GM18507 (cell line): ENCODE measurements at places on chromosomes 1 and 21.

DNA sequence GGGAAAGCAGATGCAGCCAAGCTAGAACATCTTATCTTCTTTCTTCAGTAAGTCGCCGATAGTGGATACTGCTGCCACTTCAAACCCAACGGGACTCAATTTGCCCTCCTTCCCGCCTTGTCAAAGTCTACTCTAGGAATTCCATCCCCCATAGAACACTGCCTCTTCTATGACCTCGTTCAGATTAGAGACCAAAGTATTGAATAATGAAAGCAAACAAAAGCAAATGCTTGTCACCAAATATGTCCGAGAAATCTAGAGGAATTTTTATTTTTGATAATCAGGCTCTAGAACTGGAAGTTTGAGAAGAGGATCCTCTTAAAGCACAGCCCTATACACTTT, 853 bp upstream of the RRAGC start:
- DNase-seq, result no peak

GRCh38 chr21:42534421-42535378, 21.0 kb downstream of the SLC37A1 start:
- DNase-seq, result no peak

DNA sequence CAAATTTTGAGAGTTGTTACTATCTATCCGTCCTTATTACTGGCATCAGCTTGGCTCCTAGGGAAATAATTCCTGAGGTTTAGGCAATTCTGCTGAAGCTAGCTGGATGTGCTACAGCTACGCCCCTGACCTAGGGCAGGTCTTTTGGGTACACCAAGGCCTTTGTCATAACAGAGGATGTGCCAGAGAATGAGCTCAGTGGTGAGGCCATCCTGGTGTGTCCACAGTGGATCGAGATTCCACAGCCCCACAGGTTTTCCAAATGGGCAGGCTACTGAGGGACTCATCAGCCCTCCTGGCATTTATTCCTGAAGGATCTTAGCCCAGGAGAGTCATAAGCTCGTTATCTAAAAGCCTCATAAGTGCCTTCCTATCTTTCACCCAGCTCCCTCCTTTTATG, 475.2 kb upstream of the USP24 start:
- DNase-seq, result no peak

DNA sequence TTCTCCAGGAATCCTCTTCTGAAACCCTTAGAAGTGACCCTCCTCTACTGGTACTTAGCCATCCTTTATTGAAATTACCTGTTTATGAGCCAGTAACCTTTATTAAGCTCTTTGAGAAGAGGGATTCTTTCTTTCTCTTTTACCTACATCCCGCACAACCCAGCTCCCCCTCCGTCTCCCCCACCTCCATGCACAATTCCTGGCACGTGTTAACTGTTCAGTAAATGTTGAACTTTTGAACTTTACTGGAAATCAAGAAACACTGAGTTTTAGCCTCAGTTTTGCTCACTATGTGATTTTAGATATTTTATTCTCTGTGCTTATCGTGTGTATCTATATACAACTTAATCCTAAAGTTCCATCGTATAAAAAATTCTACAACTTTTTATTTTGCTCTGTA, 1.8 kb downstream of the TMED5 start:
- DNase-seq, result no peak

DNA sequence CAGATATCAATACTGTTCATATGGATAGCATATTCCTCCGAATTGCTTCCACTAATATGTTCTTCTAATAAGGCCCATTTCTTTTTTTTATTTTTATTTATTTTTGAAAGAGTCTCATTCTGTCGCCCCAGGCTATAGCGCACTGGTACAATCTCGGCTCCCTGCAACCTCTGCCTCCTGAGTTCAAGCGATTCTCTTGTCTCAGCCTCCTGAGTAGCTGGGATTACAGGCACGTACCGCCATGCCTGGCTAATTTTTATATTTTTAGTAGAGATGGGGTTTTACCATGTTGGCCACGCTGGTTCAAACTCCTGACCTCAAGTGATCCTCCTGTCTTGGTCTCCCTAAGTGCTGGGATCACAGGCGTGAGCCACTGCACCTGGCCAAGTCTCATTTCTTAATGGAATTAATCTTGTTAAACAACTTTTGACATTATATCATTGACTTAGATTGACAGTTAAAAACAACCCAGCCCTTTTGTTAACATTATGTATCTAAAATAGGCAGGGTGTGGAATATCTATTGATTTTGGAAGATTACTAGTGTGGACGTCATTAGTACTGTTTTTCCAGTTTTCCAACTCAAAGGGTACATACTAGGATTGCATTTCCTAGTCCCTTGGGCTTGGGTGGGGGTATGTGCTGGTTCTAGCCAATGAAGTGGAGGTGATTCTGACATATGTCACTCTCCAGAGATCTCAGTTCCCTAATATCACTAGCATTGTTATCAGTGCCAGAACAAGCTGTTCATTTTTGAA, 281.4 kb downstream of the GRIK1 start:
- no peak for DNase-seq

DNA sequence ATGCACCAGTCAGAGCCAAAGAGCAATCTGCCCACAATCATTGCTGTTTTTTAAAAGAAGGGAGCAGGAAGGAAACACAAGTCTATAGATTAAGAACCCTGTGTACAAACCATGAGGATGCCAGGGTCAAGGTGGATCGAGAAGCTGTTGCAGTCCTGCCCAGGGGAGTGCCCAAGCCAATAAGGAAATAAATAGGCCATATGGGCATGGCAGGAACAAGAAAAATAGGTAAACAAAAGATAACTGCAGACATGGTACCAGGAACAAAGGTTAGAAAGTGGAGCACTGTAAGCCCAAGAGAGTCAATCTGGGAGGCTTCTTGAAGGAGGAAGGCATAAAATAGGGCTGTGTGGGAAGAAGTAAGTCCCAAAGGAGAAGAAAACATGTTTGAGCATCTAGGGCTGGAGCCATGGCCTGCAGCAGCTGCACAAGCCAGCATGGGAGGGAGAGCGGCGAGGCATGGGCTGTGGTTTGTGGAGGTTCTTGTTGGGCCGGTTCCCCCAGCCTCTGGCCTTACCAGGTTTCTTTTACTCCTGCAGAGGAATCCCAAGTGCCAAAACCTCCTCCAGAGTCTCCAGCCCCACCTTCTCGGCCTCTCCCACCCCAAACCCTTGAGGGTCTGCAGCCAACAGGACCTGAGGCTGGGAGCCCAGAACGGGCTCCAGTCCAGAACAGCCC, 13.6 kb downstream of the INAVA start:
- no peak for DNase-seq

GRCh38 chr1:170670802-170671628, 7.1 kb downstream of the PRRX1 start:
- DNase-seq, result no peak

- DNase-seq, result no peak
Observed at GRCh38 chr1:209398313-209398991, 185.1 kb upstream of the CAMK1G start.

DNA sequence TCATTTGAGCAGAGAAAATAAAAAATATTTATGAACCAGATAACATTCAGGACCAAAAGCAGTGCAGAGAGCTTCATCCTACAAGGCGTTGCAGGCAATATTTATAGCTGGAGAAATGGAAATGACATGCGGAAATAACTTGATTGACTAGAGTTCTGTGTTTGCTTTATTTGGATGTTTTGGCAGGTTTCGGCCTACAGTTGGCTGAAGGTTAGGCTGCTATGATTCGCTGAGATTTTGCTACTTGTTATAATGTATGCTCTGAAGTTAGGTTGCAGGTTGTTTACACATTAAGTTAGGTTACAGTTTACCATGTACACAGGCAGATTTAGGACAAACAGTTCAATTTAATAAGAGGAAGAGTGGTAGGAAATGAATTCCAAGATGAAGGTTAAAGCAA, 632 bp upstream of the OR13G1 start:
- no peak for DNase-seq

DNA sequence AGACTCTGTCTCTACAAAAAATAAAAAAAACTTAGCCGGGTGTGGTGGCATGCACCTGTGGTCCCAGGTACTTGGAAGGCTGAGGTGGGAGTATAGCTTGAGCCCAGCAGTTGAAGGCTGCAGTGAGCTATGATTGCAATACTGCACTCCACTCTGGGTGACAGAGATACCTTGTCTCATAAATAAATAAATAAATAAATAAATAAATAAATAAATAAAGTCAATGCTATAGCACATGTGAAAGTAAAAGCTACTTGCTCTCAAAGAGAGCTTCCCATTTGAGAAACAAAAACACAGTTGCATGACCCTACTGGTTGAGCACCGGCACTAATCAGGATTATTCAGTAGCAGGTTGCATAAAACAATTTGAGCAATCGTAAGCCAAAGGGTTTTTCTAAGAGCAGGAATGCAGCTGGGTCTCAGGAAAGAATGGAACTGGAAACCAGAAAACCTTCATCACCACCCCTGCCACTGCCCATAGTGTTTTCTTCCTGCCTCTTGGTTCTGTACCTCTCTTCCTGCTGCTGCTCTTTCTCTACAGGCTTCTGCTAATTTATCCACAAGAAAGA, 29.3 kb upstream of the DNAH14 start:
- DNase-seq, result no peak

- no peak for DNase-seq
Observed at GRCh38 chr1:42817976-42818375, 779 bp upstream of the SVBP start.

DNA sequence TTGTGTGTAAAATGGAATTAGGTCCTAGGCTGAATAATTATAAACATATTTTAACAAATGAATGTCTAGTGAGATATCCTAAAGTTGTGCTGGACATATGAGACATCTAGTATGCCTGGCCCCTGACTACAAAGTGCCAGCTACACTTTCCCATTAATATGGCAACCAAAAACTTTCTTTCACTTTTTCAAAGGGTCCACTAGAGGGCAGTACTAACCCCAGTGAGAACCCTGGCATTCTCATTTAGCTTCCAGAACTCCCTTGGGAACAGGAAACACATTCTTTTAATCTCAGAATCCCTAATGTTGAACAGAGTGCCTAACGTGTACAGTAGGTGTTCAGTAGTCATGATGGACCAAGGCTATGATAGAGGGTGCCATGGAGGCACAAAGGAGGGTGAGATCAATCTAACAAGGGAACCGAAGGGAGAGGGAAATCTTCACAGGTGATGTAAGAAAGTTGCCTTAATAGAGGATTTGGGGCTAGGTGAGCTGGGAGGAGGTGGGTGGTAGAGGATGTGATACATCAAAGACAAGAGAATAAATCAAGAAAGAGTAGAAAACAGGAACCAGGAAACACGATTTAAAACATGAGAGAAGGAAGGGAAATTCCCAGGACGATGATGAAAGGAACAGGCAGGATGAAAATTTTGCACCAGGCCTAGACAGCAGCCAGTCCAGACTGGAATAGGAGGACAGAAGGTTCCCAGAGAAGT, 41.6 kb downstream of the NSL1 start:
- DNase-seq, result no peak

DNA sequence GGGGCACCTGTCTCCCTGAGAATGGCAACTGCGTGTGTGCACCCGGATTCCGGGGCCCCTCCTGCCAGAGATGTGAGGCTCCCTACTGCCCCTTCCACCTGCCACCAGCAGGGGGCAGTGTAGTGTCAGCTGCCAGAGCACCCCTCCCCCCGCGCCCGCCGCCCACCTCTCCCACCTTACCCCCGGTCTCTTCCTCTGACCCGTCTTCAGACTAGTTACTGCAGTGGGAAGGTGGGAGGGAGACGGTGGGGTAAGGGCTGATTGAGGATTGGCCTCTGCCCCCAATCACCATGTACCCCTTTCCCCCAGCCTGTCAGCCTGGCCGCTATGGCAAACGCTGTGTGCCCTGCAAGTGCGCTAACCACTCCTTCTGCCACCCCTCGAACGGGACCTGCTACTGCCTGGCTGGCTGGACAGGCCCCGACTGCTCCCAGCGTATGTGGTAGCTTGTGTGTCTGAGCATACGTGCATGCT, 10.1 kb upstream of the LRRC71 start:
- peak; percentile 49 for DNase-seq

DNA sequence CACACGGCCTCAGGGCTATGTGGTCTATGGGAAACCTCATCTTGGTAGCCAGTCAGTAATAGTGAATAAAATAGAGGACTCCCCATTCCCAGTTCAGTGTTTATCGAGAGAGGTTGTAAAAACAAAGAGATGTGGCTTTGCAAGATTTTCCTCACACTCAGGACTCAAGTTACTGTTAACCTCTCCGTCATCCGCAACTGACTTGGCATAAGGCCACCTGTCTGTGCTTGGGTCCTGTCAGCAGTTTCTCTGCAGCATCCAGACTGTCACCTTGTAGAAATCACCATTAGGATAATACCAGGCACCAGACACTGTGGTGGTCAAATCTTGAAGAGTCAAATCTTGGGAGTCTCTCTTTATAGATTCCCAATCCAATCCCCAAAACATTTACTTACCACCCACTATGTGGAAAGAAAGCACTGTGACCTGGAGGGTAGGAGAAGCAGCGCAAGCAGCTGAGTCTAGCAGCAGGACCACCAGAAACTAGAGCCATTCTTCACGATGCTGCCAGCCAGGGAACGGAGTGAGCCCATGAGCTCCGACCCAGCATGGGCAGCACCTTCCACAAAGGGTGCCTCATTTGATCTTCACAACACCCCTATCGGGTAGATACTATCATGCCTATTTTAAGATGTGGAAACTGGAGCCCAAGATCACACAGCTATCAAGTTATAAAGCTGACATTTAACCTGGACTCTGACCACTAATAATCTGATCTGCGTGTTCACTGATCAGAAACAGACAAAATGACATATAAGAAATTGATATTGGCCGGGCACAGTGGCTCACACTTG, 5.6 kb upstream of the GPR25 start:
- no peak for DNase-seq

GRCh38 chr1:204959374-204959773, 83.6 kb upstream of the CNTN2 start:
- no peak for DNase-seq

GRCh38 chr1:189206617-189207016, 1271.0 kb downstream of the BRINP3 start:
- DNase-seq, result no peak

GRCh38 chr1:192786576-192786975, 22.3 kb upstream of the RGS2 start:
- no peak for DNase-seq

GRCh38 chr1:39305555-39305954, 101.1 kb downstream of the MACF1 start:
- DNase-seq, result no peak

DNA sequence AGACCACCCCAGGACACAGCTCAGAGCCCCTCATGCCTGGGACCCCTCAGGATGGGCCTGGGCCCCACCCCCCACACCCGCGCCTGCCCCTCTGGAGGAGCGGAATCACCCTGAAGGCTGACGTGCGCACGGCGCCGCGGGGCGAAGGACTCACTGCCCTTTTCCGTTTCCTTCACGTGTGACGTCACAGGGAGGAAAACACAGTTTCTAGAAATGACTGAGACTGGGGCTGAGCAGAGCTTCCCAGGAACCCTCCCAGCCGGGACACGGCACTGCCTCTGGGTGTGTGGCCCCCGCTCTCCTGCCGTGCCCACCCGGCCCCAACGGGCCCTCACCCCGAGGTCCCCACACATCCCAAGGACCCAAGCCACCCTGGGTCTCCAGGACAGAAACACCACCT, 5.4 kb upstream of the TNFRSF4 start:
- DNase-seq, result no peak

GRCh38 chr1:25548601-25549000, 5.2 kb downstream of the LDLRAP1 start:
- no peak for DNase-seq
